ENCODE measurements at places on chromosomes 4 and X. TPM values are rescaled to one million over a fixed set of nuclear protein-coding genes. Genes with fewer than 3 reads are reported as not detected.

Gene IL1RAPL1
- not detected for polyA plus RNA-seq

Gene CCDC158
- 1.8 TPM for polyA plus RNA-seq

Gene GLRA2
- not detected for polyA plus RNA-seq

Gene PAGE4
- polyA plus RNA-seq: not detected

Gene UNC5C
- 0.27 TPM for polyA plus RNA-seq

Gene DDX60
- polyA plus RNA-seq: 4.2 TPM

GRCh38 chr4:56641494-56642051, 39.5 kb downstream of the HOPX start:
- no peaks in the 10 kb centered on the region for H3K4me1 ChIP-seq
- DNase-seq: no peak
- no peak overlapping the region for H3K27ac ChIP-seq
- H3K36me3 ChIP-seq: no peaks in the 10 kb centered on the region
- H3K27me3 ChIP-seq: no peaks in the 10 kb centered on the region

- peak overlapping the region; percentile 59 for H3K4me3 ChIP-seq
- H3K4me1 ChIP-seq: peaks cover 9% of the 10 kb centered on the region
- H3K36me3 ChIP-seq: no peaks in the 10 kb centered on the region
Observed at GRCh38 chrX:125203365-125203736, 116.3 kb upstream of the TEX13C start.

GRCh38 chrX:15160558-15161095, 109.3 kb downstream of the ASB9 start:
- no peaks in the 10 kb centered on the region for H3K36me3 ChIP-seq
- H3K27ac ChIP-seq: no peak overlapping the region
- H3K27me3 ChIP-seq: no peaks in the 10 kb centered on the region
- DNase-seq: no peak

GRCh38 chr4:53119680-53120079, 246.2 kb downstream of the SCFD2 start:
- H3K27ac ChIP-seq: no peak overlapping the region
- H3K27me3 ChIP-seq: no peaks in the 10 kb centered on the region
- no peak for DNase-seq

DNA sequence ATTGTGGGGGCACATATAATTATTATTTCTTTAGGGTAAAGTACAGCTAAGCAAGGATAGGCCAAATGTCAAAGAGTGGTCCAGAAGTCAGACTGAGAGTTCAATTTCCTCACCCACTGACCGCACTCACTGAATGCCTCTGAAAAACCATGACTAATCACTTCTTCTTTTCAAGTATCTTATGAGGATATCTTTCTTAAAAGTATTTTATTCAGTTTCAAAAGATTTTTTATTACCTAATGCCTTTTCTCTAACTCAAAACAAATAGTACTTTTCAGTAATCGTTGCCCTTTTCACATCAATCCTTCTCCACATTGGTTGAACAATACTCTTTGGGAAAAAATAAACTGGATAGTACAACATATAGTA, 61.7 kb upstream of the CAMK2D start:
- H3K4me1 ChIP-seq: no peaks in the 10 kb centered on the region
- DNase-seq: no peak
- no peaks in the 10 kb centered on the region for H3K36me3 ChIP-seq
- H3K27ac ChIP-seq: no peak overlapping the region
- H3K27me3 ChIP-seq: peaks cover 3% of the 10 kb centered on the region
- H3K4me3 ChIP-seq: no peak overlapping the region

- H3K27me3 ChIP-seq: no peaks in the 10 kb centered on the region
- no peak for DNase-seq
- H3K27ac ChIP-seq: no peak overlapping the region
- no peak overlapping the region for H3K4me3 ChIP-seq
- H3K36me3 ChIP-seq: no peaks in the 10 kb centered on the region
- H3K4me1 ChIP-seq: no peaks in the 10 kb centered on the region
Observed at GRCh38 chrX:111035991-111036390, 60.0 kb upstream of the PAK3 start.

- no peak overlapping the region for H3K4me3 ChIP-seq
- H3K36me3 ChIP-seq: no peaks in the 10 kb centered on the region
- no peaks in the 10 kb centered on the region for H3K4me1 ChIP-seq
Observed at GRCh38 chr4:76059750-76060149, 14.8 kb upstream of the ART3 start.

DNA sequence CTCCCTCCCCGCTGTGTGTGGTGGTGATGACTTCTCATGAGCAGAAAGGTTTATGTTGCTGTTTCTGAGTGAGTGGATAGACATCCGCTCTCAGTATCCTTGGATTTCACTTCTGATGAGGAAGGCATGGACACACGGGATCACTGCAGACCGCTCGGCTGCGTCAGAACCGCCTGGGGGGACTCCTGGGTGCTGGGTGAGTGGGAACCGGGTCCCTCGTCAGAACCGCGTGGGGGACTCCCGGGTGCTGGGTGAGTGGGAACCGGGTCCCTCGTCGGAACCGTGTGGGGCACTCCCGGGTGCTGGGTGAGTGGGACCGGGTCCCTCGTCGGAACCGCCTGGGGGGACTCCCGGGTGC, 9.0 kb downstream of the CTBP1 start:
- no peak for DNase-seq
- H3K27me3 ChIP-seq: no peaks in the 10 kb centered on the region
- H3K4me3 ChIP-seq: no peak overlapping the region
- no peak overlapping the region for H3K27ac ChIP-seq
- peaks cover 17% of the 10 kb centered on the region for H3K36me3 ChIP-seq
- peaks cover 44% of the 10 kb centered on the region for H3K4me1 ChIP-seq
